Cardiac muscle cell (in vitro differentiated cells and primary cell): ENCODE measurements at places on chromosomes 12 and 14. TPM values are rescaled to one million over a fixed set of nuclear protein-coding genes. Genes with fewer than 3 reads are reported as not detected.

FAM181A gene
- 0.16 TPM in 1 of 2 replicates, not detected in the other for polyA plus RNA-seq

FOXG1 gene
- 0.15 TPM in 1 of 2 replicates, not detected in the other for polyA plus RNA-seq

SMCO2 gene
- not detected in 2 replicates for polyA plus RNA-seq

DNA sequence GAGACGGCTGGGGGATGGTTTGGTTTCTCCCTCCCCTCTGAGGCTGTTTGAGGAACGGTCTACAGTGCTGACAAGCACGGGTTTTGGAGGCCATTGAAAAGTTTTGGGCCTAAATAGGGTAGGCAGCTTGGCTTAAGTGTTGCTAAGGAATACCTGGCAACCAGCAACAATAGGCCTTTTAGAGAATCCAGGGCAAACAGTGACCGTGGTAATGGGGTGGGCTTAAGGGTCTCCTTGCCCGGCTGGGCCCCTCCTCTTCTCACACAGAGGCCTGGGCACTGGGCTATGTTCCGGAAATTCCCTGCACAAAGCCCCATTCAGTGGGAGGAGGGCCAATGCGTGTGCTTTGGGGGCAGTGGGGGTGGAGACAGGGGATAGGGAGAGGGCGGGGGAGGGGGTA lies 55.4 kb downstream of the ASCL1 start:
- DNase-seq: no peak

- no peak for DNase-seq
Measured at GRCh38 chr12:45217846-45218245, 2.0 kb downstream of the ANO6 start.

DNA sequence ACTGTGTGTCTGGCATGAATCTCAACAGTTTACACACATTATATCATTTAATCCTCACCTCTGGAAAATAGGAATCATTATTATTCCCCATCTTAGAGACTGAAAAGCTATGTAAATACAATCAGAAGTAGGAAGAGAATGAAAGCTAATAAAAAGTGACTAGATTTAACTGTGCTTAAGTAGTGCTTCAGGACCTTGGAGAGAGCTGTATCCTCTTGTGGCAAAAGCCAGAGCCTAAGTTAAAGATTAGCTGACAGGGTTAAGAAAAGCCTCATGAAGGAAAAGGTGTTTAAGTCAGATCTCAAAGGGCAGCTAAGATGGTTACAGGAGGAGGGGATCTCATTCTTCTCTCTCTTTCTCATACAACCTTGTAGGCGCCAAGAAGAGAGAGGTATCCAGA lies 65.3 kb upstream of the TMEM233 start:
- peak; percentile 79 for DNase-seq

- DNase-seq: peak; percentile 24
Measured at GRCh38 chr12:50505675-50506530, 1.1 kb downstream of the DIP2B start.

- no peak for DNase-seq
Measured at GRCh38 chr14:64729386-64730060, 25.3 kb downstream of the PLEKHG3 start.

DNA sequence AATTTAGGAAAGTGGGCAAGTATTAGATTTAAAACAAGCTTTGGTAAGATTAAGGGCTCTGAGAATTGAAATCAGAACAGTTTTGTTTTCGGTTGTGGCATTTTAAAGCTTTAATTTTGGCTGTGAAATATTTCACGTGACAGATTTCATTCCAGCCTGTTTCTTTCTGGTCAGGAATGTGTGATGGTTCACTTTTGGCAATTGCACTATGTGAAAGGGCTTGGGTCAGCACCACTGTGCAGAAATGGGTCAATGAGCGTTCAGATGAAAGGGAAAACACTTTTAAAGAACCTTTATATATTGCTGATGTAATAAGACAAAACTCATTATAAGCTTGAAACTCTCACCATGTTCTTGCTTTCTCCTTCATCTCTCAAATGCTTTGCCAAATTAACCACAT lies 17.1 kb downstream of the NUBPL start:
- peak; percentile 39 for DNase-seq

DNA sequence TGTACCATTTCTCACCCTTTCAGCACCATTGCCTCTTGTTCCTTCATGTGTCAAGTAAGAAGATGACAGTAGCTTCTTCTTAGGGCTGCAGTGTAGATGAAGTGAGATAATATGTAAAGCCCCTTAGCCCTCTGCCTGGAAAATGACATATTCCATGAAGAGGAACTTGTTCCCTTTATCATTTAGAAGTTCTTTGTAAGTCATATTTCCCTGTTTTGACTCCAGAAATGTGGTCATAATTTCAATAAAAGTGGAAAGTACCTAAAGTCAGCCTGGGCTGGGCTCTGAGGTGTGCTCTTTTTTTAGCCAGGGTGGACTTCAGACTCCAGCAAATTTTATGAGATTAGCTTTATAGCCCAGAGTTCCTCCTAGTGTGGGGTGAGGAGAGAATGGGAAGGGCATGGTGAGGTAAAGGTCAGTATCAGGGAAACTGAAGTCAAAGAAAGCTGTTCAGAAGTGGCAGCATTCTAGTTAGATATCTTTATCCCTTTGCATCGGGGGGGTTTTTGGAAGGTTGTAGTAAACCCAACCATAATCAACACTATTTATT lies 92.5 kb downstream of the TMCC3 start:
- no peak for DNase-seq
